Myocyte (in vitro differentiated cells): ENCODE measurements at places on chromosomes 5 and 9. TPM values are rescaled to one million over a fixed set of nuclear protein-coding genes. Genes with fewer than 3 reads are reported as not detected.

Gene BHMT
- total RNA-seq, result not detected in 2 replicates

Gene ATOX1
- total RNA-seq, result 43.8 and 55.9 TPM in 2 replicates

Gene ARL14EPL
- total RNA-seq, result 0.35 and 0.47 TPM in 2 replicates

Gene PCDHA1
- total RNA-seq, result 0.10 TPM in 1 of 2 replicates, not detected in the other

Gene PRKAA1
- total RNA-seq, result 50.2 and 70.8 TPM in 2 replicates

Gene PCDHGC5
- total RNA-seq, result 2.0 and 2.6 TPM in 2 replicates

Gene RAD50
- total RNA-seq, result 21.0 and 25.9 TPM in 2 replicates

Gene DBH
- total RNA-seq, result 0.16 and 1.5 TPM in 2 replicates

Gene HEMGN
- total RNA-seq, result 0.08 and 0.10 TPM in 2 replicates

Gene FAM153A
- 0.19 and 0.57 TPM in 2 replicates for total RNA-seq

Gene LCNL1
- 5.0 and 13.8 TPM in 2 replicates for total RNA-seq

Gene LMX1B
- total RNA-seq, result not detected in 2 replicates

Gene FOXI1
- not detected in 2 replicates for total RNA-seq

Gene ARHGEF39
- not detected in 2 replicates for total RNA-seq

Gene BAAT
- total RNA-seq, result 0.37 and 1.8 TPM in 2 replicates

Gene CERT1
- 18.2 and 30.1 TPM in 2 replicates for total RNA-seq

Gene SPINK6
- not detected in 2 replicates for total RNA-seq

Gene FCHO2
- total RNA-seq, result 12.5 and 14.7 TPM in 2 replicates

Gene INSL4
- not detected in 2 replicates for total RNA-seq

Gene FREM1
- total RNA-seq, result 0.43 and 0.57 TPM in 2 replicates

Gene CHD1
- 30.6 and 31.6 TPM in 2 replicates for total RNA-seq

Gene KIF27
- 1.4 and 2.6 TPM in 2 replicates for total RNA-seq

Gene ARID3C
- 0.16 TPM in 1 of 2 replicates, not detected in the other for total RNA-seq

Gene PCDHA10
- total RNA-seq, result 0.03 and 0.05 TPM in 2 replicates

Gene CCDC183
- total RNA-seq, result 0.70 and 3.4 TPM in 2 replicates

Gene MARVELD2
- total RNA-seq, result not detected in 2 replicates

Gene GABRA1
- total RNA-seq, result not detected in 2 replicates

Gene LMBRD2
- total RNA-seq, result 47.3 and 61.7 TPM in 2 replicates

Gene SLC36A3
- total RNA-seq, result not detected in 2 replicates

Gene PCDH12
- not detected in 2 replicates for total RNA-seq

Gene KCNT1
- total RNA-seq, result 0.08 and 0.16 TPM in 2 replicates

Gene SLC46A2
- total RNA-seq, result not detected in 2 replicates

Gene SYNPO
- total RNA-seq, result 7.8 and 8.1 TPM in 2 replicates

Gene HTR4
- not detected in 2 replicates for total RNA-seq

Gene CSF1R
- not detected in 2 replicates for total RNA-seq

Gene STKLD1
- total RNA-seq, result 0.21 and 2.2 TPM in 2 replicates

Gene SAP30L
- 20.2 and 23.4 TPM in 2 replicates for total RNA-seq

Gene PIP5K1B
- 0.21 and 0.37 TPM in 2 replicates for total RNA-seq

Gene CDHR2
- total RNA-seq, result not detected in 2 replicates

Gene PCYOX1L
- 8.1 and 10.5 TPM in 2 replicates for total RNA-seq

Gene ELAVL2
- 34.1 and 41.8 TPM in 2 replicates for total RNA-seq

Gene CFAP90
- not detected in 2 replicates for total RNA-seq

Gene MYO10
- 45.9 and 60.9 TPM in 2 replicates for total RNA-seq

Gene MEIKIN
- not detected in 2 replicates for total RNA-seq

Gene PCDHB13
- total RNA-seq, result 5.3 and 6.4 TPM in 2 replicates

Gene PLCXD3
- not detected in 2 replicates for total RNA-seq

Gene TAF1L
- 0.03 and 0.05 TPM in 2 replicates for total RNA-seq

Gene SLC30A5
- total RNA-seq, result 57.2 and 69.3 TPM in 2 replicates

Gene CDC14B
- 17.4 and 22.7 TPM in 2 replicates for total RNA-seq

Gene BRD9
- total RNA-seq, result 29.2 and 30.9 TPM in 2 replicates

Gene RECK
- total RNA-seq, result 9.8 and 11.1 TPM in 2 replicates

Gene CCNJL
- total RNA-seq, result 1.9 and 2.4 TPM in 2 replicates

Gene HRCT1
- total RNA-seq, result 0.37 and 1.5 TPM in 2 replicates

Gene GDF9
- total RNA-seq, result 0.27 and 0.57 TPM in 2 replicates

Gene ADAMTS13
- total RNA-seq, result 1.2 and 2.5 TPM in 2 replicates

Gene PDGFRB
- total RNA-seq, result 26.1 and 34.0 TPM in 2 replicates

Gene LRRC19
- total RNA-seq, result not detected in 2 replicates
